ENCODE measurements at places on chromosomes 11 and 22. TPM values are rescaled to one million over a fixed set of nuclear protein-coding genes. Genes with fewer than 3 reads are reported as not detected.

The MRPL49 gene
- total RNA-seq, result 68.9 TPM

The CHRM1 gene
- total RNA-seq, result not detected

The GGT5 gene
- total RNA-seq, result not detected

The TTLL12 gene
- 21.6 TPM for total RNA-seq

The LARGE1 gene
- 3.4 TPM for total RNA-seq

The OR1S1 gene
- total RNA-seq, result not detected

DNA sequence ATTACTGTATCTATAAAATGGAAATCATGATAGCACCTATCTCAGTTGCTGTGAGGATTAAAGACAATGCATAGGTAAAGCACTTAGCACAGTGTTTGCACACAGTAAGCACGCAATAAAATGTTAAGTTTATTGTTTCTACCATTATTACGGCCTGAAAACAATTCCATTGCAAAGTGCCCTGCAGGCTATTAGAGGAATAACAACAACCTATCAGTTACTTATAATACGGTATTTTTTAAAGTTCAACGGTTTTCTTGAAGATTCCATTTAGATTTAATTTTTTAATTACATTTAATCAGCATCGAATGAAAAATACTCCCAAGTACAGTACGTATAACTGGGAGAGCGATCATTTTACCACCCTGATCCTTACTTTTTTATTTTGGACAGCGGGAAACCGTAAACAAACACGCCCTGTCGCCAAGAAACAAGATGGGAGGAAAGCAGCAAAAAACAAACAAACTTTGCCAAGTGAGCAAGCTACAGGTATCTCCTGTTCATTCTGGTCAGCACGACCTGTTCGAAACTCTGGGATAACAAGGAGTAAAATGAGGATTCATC, 893 bp downstream of the SLC36A4 start:
- no peak for DNase-seq

DNA sequence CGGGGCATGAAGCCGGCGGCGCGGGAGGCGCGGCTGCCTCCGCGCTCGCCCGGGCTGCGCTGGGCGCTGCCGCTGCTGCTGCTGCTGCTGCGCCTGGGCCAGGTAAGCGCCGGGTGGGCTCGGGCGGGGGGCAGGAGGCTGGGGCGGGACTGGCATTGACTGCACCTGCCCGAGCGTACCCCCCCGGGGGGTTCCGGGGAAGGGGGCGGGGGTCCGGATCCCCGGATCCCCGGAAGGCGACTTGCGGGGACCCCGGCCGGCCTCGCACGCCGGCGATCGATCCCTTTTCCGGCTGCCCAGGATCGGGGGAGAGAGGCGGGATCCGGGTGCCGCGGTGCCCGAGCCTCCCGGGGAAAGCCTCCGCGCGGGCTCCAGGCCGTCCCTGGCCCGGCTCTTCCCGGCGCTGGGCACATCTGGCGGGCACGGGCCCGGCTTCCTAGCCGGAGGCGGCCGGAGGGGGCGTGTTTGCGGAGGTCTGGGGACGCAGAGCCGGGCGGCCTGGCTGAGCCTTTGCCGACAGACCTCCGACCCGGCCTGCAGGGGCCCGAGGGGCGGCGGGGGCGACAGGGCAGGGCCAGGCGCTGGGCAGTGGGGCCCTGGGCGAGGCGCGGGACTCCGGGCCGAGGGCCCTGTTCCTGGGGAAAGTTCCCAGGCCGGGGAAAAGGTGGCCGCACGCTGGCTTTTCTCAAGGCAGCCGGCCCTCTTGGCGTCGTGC, 705 bp downstream of the PTPRJ start:
- DNase-seq, result peak; percentile 58

DNA sequence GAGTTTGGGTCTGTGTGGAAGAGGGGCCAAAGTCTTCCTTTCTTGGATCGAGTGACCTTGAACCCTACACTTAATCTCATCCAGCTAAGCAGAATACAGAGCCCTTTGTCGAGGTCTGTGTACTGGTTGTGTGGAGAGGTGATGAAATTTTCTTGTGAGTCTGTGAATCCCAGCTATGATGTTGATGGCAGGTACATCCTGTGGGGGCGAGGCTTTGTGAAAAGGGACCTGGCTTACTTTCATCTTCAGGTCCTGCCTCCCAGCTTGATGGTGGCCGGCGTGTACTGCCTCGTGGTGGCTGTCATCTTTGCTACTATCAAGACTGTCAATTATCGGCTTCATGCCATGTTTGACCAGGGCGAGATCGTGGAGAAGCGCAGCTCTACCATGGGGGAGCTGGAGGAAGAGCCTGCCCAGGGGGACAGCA, 1.0 kb downstream of the PCNX3 start:
- DNase-seq, result no peak

DNA sequence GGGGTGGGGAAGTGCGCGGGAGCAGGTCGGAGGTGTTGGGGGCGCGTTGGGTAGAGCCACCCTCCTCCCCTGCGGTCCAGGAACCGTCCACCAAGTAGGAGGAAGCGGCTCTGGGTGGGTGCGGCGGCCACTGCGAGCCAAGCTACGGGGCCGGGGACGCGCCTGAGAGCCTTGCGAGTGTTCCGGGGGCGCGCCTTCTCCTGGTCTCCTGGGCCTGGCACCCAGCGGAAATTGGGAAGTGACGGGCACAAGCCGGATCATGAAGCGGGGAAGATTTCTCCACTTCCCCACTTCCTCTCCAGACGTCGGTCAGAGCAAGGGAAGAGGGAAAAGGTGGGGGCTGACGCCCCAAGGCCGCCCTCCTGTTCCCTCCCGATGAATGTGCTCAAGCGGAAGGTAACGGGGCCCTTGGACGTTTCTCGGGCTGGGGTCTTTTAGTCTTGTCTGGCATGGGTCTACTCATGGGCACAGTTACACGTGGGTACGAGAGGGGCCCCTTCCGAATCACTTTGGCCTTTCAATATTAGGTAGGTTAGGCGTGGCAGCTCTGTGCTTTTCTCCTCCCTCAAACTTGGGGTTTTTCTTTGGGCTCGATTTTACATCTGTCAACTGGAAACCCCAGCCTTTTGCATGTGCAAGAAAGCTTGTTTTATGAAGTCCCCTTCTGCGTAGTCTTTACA, 865 bp downstream of the RBM14 start:
- peak; percentile 64 for DNase-seq

DNA sequence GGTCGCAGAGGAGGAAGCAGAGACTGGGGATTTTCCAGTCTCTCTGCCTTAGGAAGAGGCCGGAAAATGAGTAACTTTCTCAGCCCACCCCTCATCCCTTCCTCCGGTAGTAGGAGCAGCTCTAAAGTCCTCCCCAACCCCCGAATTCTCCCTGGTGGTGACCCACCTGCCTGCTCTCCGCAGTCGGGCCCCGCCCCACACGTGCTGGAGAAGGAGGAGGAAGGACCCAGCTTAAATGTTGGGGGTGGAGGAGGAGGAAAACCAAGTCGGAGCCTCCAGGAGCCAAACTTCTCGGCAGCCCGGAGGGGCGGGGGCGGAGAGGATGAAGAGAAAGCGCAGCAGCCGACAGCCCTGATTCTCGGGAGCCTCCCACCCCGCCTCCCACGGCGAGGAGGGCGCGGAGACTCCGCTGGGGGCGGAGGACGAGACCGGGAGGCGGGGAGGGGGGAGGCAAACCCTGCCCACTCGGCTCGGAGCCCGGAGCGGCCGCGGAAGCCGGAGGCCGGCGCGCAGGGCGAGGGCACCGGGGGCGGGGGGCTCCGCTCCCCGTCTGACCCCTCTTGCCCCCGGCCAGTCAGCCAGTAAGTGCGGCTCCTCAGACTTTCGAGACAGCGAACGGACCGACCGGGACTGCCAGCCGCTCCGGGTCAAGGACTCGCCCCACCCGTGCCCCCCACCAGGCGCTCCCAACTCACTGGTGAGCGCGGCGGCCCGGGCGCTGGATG, at the start of gene TPBGL:
TSS of gene TPBGL (plus strand) at position 464 of the 725 bp plus-strand sequence. CDS start 276 bp downstream, outside the sequence.
- DNase-seq, result no peak

DNA sequence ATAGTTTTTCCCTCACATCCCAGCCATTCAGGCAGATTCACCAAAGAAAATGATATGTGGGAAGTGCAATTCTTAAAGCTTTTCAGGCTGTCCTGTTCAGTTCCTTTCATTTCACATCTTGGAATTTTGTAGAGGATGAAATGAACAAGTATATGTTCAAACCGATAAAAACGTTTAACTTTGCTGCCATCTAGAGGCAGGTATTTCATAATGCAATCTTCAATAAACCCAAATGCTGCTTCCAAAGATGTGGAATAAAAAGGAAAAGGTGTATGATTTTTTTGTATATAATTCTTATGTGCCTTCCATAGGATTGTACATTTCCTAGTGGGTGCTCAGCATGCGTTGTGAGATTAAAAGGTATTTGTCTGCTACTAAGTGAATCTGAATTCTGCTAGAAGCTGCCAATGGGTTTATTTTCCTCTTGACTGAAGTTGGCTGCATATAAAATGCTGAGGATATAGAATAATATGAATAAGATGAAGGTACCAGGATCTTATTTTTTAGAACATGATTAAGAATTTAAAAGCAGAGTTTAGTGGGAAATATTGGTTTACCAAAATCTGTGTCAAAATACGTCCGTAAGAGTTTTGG, 199.3 kb downstream of the PGR start:
- peak; percentile 76 for DNase-seq

- peak; percentile 76 for DNase-seq
Observed at GRCh38 chr22:37279331-37280181, 2.8 kb upstream of the CYTH4 start.

- DNase-seq, result no peak
Observed at GRCh38 chr11:77372726-77373125, 71.2 kb upstream of the GDPD4 start.
